ENCODE measurements at places on chromosomes 2 and 18.

GRCh38 chr2:45237850-45238542 lies 228.7 kb upstream of the SIX2 start:
- DNase-seq = no peak

GRCh38 chr2:97645112-97645694 lies 659 bp upstream of the COX5B start:
- no peak for DNase-seq

- DNase-seq = peak; percentile 7
Measured at GRCh38 chr2:204110338-204110741, 173.8 kb downstream of the ICOS start.

DNA sequence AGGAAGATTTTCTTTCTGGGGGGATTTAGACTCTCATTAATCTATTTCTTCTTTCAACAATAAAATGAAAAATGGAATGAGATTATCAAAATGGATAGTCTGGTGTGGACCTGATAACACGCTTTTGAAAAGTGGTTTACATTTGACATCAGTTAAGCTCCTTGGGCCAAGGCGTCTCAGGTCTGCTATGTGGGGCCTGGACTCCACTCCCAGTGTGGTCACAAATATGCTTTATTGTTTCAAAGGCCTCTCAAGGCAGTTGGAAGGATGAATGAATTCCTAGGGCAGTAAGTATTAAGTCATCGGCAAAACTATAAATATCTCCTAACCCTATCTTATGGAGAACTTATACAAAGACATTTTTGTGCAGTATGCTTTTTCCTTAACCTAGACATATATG lies 74.5 kb downstream of the ETAA1 start:
- DNase-seq = no peak

DNA sequence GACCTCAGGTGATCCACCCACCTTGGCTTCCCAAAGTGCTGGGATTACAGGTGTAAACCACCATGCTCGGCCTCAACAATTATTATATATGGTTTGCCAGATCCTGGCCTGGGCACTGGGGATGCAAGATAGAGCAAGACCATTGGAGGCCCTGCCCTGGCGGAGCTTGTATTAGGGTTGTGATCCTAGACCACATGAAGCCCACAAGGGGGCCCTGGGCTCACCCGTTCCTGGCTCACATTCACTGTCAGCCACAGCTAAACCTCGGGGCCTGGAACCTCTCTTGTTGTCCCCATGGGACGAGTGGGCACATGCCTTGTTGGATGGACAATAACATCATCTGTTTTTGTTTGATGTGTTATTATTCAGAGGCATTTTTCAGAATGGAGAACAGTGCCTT lies 14.9 kb downstream of the HPCAL1 start:
- DNase-seq = no peak

DNA sequence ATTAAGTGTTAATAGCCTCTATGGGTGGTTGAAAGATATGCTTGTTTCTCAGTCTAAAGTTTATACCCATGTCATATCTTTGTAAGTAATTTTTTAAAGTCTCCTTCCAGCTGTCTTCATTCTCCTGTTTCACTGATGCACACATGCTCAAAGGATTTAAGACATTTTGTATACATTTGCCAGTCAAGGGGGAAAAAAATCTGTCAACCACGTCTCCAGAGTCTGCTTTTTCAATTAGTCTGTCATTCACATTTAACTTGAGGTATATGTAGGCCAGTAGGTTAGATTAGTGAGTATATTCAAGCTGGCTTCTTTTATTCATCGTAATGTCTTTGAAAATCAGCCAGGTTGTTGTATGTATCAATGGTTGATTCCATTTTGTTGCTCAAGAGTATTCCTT lies 193.5 kb downstream of the MCFD2 start:
- DNase-seq = no peak

- DNase-seq = no peak
Measured at GRCh38 chr2:17969661-17970060, 91.2 kb downstream of the KCNS3 start.

DNA sequence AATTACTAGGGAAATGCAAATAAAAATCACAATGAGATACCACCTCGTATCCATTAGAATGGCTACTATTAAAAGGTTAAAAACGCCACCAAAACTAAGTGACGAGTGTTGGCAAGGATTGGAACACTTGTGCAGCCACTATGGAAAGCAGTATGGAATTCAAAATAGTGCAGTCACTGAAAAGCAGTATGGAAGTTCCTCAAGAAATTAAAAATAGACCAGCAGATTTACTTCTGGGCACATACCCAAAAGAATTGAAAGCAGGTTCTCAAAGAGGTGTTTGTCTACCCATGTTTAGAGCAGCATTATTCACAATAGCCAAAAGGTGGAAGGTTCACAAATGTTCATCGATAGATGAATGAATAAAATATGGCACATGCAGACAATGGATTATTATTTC lies 149.7 kb upstream of the STON1 start:
- DNase-seq = no peak

DNA sequence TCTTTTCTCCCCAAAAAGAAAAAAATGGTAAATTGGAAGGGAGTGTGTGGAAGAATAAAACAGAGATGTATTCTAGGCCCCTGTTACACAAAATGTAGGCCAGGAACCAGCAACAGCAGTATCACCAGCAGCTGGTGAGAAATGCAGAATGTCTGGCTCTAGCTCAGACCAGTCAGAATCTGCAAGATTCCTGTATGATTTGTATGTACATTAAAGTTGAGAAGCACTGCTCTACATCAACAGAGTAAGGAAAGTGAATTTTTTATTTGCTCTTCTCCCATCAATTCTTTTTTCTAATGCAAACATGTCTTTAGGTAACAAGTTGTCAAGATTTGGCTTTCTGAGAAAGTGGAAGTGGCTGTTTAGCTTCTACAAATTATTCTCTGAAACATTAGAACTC lies 235.4 kb upstream of the FANCL start:
- DNase-seq = no peak

GRCh38 chr2:25251422-25252273 lies 83.3 kb upstream of the POMC start:
- DNase-seq = peak; percentile 45

DNA sequence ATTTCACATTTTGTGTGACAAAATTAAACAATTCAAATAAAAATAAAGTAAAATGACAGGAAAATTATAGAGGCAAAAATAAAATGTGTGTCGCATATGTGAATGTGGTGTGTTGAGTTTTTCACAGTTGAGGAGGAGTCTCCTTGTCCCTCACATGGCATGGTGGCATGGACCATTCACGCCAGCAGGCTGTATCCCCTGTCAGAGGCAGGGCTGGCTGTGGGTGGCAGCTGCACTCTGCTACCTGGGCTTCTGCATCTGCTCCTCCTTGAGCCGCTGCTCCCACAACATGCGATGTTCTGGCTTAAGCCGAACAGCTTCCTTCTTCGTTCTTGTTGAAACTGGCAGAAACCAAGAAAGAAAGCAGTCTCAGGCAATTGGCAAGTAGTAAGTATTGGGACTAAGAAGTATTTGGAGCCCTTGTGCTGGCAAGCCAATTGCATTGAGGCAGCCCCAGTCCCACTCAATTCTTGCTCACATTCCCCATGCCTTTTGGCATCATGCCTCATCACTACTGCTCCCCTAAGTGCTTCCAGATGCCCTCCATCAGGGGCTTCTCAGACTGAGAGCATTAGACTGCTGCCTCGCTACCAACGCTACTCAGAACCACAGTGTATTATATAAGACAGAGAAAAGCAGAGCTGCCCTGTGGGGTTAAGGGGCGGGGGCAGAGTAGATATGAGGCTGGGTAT lies 177.9 kb upstream of the NABP1 start:
- DNase-seq = no peak

- no peak for DNase-seq
Measured at GRCh38 chr18:72544092-72544886, at the start of gene CBLN2. Gene CBLN2, minus strand, starts transcription at chr18:72544342. Its CDS starts 2,182 bp downstream, at chr18:72542160.

DNA sequence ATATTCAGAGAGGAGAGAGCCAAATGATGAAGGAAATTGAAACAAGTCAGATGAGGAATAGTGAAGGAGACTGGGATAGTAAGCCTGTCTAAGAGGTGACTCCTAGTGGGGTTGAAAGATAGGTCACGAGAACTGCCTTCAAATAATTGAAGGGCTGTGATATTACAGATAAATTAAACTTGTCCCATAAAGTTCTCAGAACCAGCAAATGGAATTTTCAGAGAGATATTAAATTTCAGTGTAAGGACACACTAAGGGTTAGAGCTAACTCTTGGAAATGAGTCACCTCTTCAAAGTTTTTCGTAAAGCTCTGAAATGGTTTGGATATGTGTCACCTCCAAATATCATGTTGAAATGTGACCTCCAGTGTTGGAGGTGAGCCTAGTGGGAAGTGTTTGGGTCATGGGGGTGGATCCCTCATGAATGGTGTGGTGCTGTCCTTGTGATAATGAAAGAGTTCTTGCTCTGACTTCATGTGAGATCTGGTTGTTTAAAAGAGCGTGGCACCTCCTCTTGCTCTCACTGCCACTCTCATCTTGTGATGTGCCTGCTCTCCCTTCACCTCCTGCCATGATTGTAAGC lies 87.3 kb downstream of the BABAM2 start:
- DNase-seq = no peak

DNA sequence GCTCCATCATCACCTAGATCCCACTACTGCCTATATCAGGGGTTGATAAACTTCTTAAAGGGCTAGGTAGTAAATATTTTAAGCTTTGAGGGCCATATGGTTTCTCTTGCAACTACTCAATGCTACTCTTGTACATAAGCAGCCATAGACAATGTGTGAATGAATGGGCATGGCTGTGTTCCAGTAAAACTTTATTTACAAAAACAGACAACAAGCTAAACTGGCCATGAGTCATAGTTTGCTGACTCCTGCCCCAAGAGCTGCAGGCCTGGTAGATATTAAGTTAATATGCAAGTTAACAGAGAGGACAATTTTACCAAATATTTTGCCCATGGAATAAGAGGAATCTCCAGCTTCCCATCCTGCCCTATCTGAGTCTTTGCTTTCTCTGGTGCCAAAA lies 29.8 kb upstream of the MYO3B start:
- DNase-seq = no peak

Measured in NAMALWA (cell line).